ENCODE measurements at places on chromosomes 6 and 20. TPM values are rescaled to one million over a fixed set of nuclear protein-coding genes. Genes with fewer than 3 reads are reported as not detected.

Gene RIPOR3
- 0.21 TPM for total RNA-seq

Gene LHFPL5
- not detected for total RNA-seq

DNA sequence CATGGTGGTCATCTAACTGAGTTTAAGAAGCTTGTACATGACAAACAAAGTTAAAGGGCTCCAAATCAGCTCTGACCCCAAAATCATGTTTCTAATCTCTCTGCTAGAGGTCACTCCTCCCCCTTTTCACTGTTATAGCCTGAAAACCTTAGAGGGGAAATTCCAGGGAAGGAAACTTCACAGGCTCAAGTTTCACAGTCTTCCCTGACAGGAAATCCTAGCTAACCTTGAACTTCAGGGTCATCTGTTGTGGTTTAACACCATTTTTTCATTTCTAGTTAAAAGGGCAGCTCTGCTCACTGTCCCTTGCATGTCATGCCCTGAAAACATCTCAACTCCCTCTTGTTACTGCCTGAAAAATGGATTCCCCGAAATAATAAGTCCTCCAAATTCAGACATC is 104.4 kb upstream of the BMP2 start:
- no peak for DNase-seq

DNA sequence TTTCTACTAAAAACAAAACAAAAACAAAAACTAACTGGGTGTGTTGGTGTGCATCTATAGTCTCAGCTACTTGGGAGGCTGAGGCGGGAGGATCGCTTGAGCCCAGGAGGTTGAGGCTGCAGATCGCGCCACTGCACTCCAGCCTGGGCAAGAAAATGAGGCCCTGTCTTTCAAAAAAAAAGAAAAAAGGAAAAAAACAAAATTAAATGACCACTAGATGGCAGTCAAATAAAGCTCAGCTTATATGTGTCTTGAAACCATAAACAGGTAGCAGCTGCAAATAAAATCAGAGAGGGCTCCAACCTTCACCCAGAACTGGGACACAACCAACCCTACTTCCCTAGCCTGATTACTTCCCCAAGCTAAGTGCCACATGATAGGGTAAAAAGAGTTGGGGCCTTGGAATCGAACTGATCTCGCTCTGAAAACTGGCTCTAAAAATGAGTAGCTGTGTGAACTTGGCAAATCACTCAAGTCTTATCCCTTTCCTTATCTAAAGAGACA is 67.1 kb upstream of the ADGRF4 start:
- DNase-seq, result no peak

Data from activated T-cell treated with anti-CD3 and anti-CD28 coated beads, Interleukin-2, amount 50 U/mL, for 4 hours (primary cell).